ENCODE measurements at places on chromosomes 4 and X.

- DNase-seq = no peak
Observed at GRCh38 chr4:57110640-57111511, 691 bp upstream of the IGFBP7 start.

DNA sequence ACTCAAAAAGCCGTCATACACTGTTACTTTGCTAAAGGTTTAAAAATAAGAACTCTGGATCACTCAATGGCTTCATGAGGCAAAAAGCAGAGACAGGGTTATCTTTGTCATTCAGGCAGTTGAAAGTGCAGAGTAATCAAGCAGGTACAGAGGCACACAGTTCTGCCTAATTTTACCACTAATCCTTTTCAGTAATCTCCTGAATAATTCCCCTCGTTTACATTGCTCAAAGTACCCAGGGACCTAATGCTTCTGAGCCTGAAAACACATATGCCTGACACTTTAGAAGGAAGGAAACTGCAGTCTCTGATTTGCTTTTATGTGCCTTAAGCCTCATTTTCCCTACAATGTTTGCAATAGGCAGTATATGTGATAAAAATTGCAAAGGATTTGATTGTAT lies 71.4 kb upstream of the TRAM1L1 start:
- DNase-seq = no peak

DNA sequence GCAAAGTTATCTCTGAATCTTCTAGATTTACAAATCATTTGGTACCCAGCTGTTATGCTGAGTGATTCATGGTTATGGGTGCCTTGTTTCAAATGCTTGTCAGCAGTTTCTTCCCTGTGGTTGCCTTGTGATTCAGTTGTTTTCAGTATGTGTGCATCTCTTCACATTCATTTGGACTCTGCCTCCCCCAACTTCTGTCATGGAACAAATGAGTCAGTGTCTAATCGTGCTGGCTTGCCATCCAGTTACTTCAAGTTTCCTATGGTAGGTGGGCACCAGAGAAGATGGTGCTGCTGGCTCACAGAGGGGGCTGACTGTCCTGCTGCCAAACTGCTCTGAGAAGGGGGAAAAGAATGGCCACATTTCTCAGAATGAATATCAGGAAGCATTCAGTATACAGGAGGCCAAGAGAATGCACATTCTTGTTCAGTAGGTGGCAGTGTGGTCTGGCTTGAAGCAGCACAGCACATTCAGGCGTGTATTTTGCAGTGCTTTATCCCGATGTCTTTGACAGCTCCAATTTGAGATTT lies 260.9 kb downstream of the GLUD2 start:
- DNase-seq = no peak

- DNase-seq = no peak
Observed at GRCh38 chrX:70553516-70553915, 108.9 kb downstream of the DLG3 start.

GRCh38 chr4:105944540-105944939 lies 49.3 kb downstream of the NPNT start:
- no peak for DNase-seq

GRCh38 chrX:150762258-150763165 lies 69.3 kb downstream of the MTMR1 start:
- DNase-seq = no peak

DNA sequence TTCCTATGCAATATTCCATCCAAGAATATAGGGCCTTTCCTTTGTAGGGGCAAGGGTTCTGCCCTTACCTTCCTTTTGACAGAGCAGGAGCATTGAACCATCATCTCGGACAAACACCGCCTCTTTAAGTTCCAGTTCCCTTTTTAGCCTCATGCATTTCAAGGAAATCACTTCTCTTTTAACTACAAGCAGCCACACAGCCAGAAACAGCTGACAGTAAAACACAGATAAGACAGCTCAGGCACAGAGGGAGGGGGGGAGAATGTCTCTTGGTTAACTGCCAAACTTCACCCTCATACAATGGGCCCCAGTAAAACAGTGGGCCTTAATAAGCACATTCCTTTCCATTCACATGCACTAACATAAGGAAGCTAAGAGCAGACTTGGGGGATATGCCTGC lies 648.3 kb downstream of the GABRG1 start:
- no peak for DNase-seq

DNA sequence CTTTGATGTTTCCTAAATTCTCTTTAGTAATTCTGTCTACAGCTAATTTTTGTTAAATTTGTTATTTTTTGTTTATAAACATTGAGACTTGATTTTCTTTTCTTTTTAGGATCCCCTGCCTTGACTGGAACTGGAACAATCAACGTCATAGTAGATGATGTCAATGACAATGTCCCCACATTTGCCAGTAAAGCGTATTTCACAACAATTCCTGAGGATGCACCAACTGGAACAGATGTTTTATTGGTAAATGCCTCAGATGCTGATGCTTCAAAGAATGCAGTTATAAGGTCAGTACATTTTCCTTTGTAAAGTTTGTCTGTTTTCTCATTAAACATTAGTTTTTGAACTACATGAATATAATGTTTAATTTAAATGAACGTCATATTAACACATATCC lies 119.4 kb downstream of the FAT4 start:
- no peak for DNase-seq

GRCh38 chrX:1336331-1336943 lies at the start of gene IL3RA:
TSS of gene IL3RA (plus strand) at chrX:1336785. CDS start at chrX:1341766, 4,981 bp downstream.
- DNase-seq = no peak

DNA sequence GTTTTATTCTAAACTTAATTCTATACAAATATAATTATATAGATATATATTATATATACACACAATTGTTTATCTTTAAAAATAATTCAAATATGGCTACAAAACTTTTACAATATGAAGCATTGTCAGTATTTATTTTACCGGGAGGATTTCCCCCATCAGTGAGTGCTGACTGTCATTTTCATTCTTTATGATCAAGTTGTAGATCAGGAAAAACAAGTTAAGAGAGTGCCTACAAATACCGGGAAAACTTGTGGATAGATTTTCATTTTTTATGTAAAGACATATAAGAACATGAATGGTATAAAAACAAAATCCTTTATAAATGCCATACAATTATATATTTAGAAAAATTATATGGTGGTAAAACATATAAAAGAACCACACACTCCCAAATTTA lies 37.8 kb downstream of the CLCN3 start:
- DNase-seq = no peak

DNA sequence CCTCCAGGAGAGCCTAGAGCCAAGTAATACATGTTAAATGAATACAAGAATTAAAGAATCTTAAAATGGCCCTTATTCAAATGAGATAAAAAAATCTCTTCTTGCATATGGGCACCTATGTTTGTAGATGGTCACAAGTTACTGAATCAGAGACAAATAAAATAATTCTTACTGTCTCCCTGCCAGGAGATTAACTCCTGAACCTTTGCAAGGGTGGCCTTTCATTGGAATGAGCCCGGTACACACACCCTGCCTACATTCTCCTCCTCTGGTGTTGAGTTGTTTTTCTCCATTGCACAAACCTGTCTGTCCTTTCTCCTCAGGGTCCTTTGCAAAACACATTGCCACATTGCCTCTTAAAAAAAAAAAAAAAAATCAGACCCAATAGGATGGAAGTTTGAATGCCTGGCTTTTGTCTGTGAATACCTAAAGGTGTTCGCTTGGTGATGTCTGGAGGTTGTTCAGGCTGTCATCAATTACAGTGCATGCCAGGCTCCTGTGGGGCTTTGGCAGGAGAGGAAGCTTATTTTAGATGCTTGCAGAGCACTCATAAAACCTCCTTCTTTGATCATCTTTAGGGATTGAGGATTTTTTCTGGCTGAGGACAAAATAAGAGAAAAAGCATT lies 8.3 kb upstream of the TMEM154 start:
- DNase-seq = no peak

DNA sequence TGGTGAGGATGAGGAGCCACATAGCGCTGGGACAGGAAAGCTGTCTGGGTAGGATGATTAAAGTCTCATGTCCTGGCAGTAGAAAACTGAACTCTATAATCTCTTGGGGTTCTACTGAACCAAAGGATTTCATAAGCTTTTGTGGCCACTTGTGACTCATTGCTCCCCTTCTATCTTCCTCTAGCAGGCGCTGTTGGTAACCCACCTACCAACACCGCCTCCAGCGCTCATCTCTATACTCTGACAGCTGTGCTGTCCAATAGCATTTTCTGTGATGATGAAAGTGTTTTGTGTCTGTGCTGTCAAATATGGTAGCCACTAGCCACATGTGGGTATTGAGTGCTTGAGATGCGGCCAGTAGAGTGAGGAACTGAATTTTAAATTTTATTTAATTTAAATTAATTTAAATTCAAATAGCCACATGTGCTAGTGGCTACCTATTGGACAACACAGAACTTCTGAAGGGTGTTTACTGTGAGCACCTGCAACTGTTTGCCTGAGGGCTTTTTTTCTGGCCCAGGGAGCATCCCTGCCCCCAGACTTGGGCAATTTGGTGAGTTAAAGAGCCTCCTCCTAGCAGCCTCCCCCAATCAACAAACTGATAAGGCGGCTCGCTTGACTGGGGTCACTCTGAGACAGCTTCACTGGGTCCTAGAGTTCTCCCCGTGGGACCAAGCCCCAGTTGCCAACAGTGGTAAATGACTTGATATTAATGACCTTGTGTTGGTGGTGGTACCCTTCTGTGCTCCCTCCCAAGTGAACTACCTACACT lies 169.2 kb upstream of the ATP6AP2 start:
- no peak for DNase-seq

GRCh38 chrX:64456828-64457227 lies 61.6 kb upstream of the MTMR8 start:
- DNase-seq = no peak

DNA sequence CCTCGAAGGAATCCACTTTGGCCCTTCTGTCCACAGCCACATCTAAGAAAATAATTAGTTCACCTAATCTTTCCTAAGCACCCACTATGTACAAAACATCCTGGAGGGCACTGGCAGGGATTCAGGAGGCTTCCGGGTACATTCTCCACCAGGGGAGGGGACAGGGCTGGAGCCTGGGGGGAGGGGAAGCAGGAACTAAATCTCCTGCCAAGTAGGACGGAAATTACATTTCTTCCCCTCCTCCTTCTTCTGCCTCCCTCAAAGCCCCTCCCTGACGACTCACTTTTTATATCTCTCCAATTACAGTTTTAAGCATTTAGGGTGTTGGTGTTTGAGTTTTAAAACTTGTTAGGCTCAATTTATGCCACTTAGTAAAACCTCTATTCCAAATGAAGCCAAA lies 203.1 kb downstream of the BCOR start:
- no peak for DNase-seq
